ENCODE measurements at places on chromosomes 11 and 22.

DNA sequence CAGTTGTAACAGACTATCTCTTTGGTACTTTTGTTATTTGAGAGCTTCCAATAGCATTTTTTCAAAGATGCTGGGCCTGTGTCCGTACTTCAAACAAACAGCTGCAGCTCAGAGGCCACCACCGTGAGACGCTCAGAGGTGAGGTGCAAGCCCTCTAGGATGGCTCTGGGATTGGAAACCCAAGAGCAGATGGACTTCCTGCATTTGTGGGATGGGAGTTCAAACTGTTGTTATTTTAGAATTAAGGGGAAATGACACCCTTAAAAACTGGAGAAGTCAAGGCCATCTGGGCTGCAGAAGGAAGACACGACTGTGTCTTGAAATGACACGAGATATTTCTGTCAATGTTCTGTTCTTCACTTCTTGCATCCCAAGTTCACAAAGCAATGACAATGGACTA lies 9.2 kb upstream of the IL10RA start:
- DNase-seq = no peak

GRCh38 chr11:8652140-8652539 lies 30.3 kb downstream of the TRIM66 start:
- DNase-seq = no peak

- peak; percentile 31 for DNase-seq
Measured at GRCh38 chr22:39240831-39241793, 3.7 kb downstream of the PDGFB start.

DNA sequence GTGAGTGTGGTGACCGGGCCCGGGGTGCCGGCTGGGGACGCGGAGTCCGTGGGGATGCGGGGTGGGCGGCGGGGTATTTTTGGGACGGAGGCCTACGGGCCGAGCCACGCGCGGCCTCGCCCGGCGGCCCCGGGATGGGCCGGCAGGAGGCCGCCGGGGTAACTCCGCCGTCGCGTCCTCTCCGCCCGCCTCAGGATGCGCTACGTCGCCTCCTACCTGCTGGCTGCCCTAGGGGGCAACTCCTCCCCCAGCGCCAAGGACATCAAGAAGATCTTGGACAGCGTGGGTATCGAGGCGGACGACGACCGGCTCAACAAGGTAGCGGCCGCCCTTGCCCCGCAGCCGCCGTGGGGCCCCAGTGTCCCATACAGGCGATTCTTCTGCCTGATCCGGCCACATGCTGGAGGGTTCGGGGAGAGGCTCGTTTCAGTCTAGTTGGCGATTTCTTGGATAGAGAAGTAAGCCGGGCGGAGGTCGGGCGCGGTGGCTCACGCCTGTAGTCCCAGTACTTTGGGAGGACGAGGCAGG lies 337 bp downstream of the RPLP2 start:
- DNase-seq = no peak

GRCh38 chr22:40757071-40757470 lies 62.1 kb downstream of the SLC25A17 start:
- no peak for DNase-seq

GRCh38 chr22:35900483-35901168 lies 128.0 kb downstream of the RBFOX2 start:
- no peak for DNase-seq

DNA sequence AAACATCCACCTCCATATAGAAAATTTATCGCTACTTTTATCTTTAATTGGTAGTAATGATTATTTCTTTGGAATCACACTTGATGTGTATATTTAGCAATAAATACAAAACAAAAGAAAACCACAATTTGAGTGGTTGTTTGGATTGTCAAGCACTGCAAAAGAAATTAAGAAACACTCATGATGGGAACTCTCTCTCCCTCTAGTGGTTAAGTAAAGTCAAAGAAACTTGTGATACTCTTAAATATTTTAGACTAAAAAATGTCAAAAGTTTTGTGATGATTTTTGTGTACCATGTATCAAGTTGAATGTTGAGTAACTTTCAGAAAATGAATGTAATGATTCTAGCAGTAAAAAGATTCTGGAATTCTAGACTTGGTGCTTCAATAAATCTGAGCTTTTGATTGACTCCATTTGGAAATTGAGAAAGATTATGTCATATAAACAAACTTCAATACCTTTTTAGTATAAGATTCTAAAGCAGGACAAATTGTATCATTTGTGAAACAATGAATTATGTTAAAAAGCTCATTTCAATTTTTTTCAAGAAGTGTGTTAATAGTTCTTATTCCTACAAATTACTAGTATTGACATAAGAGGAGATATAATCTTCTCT lies 20.8 kb downstream of the MUC15 start:
- DNase-seq = no peak

DNA sequence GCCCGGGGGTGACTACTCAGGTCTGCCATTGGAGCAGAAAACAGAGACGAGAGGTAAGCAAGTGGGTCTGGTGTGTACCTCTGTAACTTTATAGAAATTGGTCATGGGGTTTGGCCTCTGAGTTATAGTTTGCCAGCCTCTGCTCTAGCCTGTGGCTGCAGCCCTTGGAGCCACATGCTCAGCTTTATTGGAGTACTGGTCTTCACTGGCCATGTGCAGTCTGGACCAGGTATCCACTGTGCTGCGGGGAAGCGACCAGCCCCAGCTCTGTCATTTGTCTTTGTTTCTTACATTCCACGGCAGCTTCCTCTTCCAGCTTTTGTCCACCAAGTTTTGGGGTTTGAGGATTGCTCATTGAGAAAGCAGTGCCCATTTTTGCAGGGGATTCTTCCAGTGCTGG lies 453.4 kb downstream of the TBC1D22A start:
- no peak for DNase-seq

DNA sequence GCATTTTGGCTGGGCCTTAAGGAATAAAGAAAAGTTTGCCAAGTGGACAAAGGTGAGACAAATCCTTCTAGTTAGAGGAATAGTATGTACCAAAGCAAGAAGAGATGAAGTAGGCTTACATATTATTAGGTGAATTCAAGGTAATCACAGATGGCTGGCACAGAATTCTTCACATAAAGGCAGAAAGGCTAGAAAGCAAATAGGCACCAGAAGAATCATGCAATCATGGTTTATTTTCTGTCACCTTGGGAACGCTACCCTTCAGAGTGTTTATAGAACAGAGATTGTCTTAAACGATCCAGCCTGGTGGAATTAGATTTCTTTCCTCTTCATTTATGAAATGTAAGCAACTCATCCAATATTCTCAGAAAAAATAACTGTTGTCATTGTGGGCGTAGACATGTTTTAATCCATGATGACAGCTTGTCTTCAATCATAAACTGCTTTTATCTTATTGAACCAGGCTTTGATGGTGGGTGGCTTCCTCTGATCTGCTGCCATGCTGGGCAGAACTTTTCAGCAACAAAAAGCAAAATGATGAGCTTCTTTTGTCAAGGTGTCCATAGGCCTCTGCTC lies 49.0 kb upstream of the CSNK2A3 start:
- DNase-seq = no peak

- DNase-seq = no peak
Measured at GRCh38 chr11:85712953-85713352, 27.0 kb upstream of the CCDC89 start.

DNA sequence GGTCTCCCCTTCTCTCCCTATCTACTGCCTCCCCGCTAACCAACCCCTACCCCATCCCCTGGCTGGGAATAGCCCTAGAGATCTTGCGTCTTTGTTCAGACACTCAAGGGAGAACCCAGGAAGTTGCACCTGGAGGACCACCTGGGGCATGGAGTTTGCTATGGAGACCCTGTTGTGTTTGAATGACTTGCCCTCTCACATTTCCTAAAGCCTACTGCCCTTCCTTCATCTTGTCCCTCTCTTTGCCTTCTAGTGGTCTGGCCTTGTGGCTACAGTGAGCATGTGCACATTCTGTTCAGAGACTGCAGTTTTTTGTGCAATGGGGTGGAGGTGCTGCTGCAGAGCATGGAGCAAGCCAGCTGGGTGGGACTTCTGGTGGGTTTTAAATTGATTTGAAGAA lies 42.5 kb downstream of the ZNRF3 start:
- no peak for DNase-seq

GRCh38 chr11:26676641-26677040 lies 45.2 kb downstream of the SLC5A12 start:
- DNase-seq = no peak

DNA sequence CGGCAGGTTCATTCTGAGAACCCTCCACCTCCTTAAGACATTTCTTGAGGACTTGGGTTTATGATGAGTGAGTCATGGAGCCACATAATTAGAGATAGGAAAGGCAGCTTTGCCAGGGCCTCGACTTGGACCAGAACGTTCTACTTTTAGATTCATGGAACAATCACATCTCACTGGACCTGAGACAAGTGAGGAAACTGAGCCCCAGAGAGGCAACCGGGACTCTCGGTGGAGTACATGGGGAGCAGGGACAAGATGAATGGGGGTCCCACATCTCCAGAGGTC lies 59.5 kb downstream of the LINC01488 start:
- DNase-seq = no peak

- no peak for DNase-seq
Measured at GRCh38 chr22:29128891-29129807, 56.3 kb downstream of the KREMEN1 start.

Data from activated T-helper 1 cell treated with Interleukin-2 at 50 U/mL for 16 hours (primary cell).